CD4-positive, alpha-beta T cell treated with Interleukin-6 for 4 hours (primary cell): ENCODE measurements at places on chromosomes 13 and 19.
A peak's percentile ranks its signal among the peaks of the same experiment; 100 is the strongest.

DNA sequence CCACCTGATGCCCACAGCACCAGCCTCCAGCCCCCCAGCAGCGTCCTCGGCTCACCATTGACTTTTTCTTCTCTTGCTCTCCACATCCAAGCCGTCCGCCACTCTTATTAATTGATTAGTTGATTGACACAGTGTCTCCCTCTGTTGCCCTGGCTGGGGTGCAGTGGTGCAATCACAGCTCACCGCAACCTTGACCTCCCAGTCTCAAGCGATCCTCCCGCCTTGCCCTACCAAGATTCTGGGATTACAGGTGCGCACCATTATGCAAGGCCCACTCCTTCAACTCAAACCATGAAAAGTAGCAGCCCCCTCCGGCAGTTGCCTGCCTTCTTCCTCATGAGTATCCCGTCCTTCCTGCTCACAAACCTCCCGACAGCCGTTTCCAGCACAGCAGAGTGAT, 921 bp upstream of the TEX29 start:
- no peak for DNase-seq

GRCh38 chr19:38801359-38802095, 11.2 kb downstream of the LGALS4 start:
- DNase-seq = no peak

GRCh38 chr19:49497047-49497788, 984 bp downstream of the RPS11 start:
- peak; percentile 82 for DNase-seq

- DNase-seq = no peak
These were observed 10.8 kb upstream of the CCDC97 start for GRCh38 chr19:41299046-41299754.

GRCh38 chr19:49120325-49120683, 960 bp downstream of the PPFIA3 start:
- DNase-seq = no peak

GRCh38 chr13:44426461-44426860, 52.8 kb downstream of the SERP2 start:
- DNase-seq = no peak

DNA sequence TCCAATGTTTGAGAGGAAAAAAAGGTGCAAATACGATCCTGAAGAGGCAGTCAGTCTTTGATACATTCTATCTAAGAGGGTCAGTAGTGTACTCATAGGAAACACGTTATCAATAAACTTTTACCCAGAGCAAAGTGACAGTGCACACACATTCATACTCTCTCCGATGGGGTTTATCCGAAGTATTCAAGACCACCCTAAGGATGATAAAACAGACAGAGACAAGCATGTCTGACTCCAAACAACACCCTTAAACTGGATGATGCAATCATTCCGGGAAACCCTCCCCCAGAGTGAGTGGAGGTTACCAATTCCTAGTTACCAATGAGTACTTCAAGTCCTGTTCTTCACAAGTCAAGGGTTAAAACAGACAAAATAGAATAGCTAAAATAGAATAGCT, 79.1 kb downstream of the DNAJC3 start:
- DNase-seq = no peak

DNA sequence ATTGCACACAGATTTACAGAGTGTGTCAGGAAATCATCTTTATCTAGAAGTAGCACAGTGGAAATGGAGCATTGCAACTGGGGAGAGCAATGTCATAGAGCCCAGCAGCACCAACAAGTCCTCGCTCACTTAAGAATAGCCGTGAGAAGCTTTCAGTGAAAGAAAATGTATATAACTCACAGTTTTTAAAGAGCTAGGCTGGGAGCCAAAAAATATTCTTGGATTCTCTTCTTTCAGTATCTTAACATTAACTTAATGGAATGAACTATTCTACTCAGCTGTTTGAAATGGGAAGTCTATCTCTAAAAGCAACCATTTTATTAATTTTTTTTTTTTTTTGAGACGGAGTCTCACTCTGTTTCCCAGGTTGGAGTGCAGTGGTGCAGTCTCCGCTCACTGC, 329.6 kb downstream of the COG6 start:
- no peak for DNase-seq

DNA sequence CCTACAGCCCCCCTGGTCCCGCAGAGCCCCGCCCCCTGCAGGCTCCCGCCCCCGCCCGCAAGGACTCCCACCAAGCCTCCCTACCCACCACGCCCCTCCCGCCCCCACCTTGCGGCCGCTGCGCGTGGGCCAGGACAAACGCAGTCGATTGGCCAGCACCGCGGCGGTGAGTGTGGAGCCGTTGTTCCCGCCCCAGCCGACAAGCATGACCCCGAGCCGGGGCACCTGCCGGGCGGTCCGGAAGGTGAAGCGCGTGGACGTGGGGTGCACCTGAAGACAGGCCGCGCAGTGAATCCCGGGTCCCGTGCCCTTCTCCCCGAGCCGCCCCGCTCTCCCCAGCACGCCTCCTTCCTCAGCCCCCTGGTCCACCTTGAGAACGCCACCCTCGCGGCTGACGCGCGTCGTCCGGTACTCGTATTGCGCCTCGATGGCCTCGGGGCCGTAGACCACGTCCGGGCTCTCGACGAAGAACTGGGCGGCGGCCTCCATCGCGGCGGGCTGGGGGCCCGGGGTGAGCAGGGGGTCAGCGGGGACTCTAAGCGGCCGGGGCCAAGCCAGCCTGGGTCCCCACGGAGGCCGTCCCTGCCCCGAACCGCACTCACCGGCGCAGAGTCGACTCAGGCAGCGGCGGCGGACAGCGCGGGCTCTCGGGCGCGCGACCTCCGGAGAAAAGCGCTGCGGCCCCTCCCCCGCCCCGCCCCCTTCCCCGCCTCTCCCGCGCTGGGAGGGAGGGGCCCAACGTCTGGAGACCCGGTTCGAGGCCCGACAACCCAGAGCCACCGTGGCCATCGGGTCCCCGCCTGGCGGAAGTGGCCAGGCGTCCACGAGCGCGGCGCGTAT, at the start of gene ISYNA1:
ISYNA1 (minus strand) TSS at position 643 of the 840 bp plus-strand sequence; CDS start at position 489, 154 bp downstream.
- DNase-seq = peak; percentile 72

DNA sequence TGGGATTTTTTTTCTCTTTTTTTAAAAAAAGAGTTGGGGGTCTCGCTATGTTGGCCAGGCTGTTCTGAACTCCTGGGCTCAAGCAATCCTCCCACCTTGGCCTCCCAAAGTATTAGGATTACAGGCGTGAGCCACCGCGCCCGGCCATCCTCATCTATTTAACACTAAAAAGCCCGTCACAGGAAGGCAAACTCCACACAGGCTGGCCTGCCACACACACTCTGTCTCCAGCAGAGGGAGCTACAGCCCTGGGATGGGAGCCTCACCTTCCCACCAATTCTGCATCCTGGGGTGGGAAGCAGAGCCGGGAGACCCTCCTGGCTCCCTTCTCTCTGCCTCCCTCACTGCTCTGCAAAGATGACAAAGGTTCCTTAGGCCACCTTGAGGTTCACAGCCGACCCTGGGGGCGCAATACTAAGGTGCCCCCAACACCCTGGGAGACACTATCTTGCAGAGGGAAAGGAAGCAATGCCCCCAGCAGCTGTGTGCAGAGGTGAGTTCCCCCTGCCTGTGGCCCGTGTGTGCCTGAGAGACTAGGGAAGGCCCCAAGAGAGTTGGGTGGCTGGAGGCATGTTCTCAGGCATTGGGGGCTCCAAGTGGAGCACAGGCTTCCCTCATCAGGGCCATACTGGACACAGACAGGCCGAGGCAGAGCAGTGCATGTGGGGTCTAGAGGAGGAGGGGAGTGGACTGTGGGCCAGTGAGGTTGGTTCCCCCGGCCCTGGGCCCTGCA, 27.4 kb upstream of the TIMM44 start:
- DNase-seq = peak; percentile 25

- DNase-seq = no peak
These were observed 369.9 kb upstream of the SLC10A2 start for GRCh38 chr13:103436057-103436654.

DNA sequence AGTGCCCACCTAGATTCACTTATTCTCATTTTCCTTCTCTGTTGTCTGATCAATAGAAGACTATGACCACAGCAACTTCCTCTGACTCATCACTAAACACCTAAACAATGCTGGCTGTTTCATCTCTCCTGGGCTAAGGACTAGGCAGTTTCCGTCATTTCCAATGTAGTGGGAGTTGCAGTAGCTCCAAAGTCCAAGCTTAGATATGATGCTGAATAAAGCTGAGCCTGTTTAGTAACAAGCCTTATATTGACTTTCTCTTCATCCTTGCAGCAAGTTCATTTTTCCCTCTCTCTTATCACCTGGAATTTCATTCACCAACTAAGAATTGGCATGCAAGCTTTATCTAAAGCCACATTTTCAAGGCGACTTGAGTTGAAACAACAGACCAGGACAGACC, 53.5 kb upstream of the PCDH9 start:
- no peak for DNase-seq

DNA sequence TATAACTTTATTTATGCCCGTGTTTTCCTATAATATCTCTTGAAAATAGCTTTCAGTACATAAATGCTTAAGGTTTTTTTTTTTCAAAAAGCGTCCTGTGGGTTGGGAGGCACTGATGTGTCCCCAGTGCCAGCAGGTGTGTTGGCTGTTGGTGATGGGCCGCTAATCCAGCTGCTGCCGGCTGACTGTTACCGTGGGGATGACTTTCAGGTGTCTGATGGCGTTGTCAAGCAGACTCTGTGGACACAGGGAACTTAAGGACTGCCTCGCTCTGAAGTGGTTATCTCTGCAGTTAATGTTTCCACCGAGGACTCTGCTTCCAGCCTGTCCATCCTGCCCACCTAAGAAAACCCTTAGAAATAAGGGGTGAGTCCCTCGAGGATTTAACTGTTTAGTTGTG, 94.5 kb downstream of the ANKRD10 start:
- no peak for DNase-seq

- DNase-seq = no peak
These were observed 134.7 kb downstream of the FGF14 start for GRCh38 chr13:102267191-102267590.

DNA sequence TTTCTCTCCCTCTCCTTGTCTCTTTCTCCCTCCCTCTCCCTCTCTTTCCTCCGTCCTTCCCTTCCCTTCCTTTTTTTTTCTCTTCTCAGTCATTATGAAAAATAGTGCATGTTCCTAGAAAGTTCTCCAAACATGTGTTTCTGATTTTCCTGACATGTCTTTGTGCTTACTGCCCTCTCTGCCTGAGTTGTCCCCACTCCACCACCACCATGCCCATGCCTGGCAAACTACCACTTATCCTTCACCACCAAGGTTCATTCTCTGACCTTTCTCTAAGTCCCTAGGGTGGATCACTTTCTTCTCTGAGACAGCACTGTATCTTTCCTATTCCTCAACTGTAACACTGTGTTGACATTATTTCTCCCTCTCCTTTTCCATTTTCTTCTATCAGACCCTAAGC, 98.2 kb downstream of the LACC1 start:
- DNase-seq = no peak

GRCh38 chr19:15448778-15449619, 757 bp downstream of the WIZ start:
- peak; percentile 18 for DNase-seq

- no peak for DNase-seq
These were observed 90.3 kb downstream of the KDM4B start for GRCh38 chr19:5059213-5059574.

DNA sequence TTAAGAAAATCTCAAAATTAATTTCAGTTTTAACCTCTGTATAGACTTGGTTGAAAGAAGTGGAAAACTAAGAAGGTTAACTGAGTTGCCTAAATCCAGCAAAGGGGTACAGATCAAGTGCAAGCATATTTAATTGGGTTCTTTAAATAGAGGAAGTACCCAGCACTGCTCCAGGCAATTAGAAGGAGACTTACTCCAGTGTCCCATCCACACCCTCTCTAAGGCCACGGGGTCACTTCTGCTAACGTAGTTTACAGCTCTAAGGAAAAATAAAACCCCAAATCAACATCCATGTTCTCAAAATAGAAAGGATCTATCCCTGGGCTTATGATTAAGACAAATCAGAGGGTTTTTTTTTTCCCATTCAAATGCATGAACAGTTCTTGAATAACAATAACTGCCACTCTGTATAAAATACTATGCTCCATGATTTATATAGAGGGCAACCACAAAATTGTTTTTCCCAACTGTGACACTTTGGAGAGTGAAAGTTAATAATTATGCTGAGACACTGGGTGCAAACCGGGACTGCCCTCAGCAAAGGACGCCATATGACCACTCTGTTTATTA, 4.6 kb downstream of the FRY start:
- no peak for DNase-seq

GRCh38 chr19:48364598-48365348, 606 bp downstream of the SYNGR4 start:
- no peak for DNase-seq

DNA sequence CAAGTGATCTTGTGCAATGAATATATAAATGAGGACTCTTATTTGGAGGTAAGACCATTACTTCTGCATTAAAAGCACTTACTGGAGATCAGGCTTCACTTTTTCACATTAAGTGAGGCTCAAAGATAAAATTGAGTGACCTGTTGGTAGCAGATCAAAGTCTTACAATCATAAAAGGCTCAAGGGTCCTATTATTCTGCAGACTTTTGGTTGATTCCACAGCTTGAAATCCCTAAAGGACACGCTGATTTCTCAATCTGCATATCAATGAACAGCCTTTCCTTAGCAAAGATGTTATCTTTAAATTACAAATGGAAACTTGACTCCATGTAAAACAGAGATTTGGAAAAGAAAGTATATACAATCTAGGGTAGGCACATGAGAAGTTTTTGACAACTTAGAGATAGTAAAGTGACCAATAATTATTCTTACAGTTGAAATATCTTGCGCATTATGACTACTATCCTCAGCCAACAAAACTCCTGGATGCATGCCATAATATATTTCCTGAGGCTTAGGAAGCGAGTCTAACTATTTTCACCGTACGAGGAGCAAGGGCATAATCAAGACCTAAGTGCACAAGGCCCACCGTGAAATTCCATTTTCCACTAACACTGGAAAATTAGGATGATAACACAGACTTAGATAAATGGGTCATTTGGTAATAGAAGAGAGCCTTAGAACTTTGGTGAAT, 640.7 kb downstream of the LIG4 start:
- no peak for DNase-seq

GRCh38 chr19:6378041-6378440, 2.3 kb upstream of the PSPN start:
- no peak for DNase-seq

- DNase-seq = peak; percentile 82
These were observed 6.9 kb downstream of the IL4I1 start for GRCh38 chr19:49889687-49890348.

DNA sequence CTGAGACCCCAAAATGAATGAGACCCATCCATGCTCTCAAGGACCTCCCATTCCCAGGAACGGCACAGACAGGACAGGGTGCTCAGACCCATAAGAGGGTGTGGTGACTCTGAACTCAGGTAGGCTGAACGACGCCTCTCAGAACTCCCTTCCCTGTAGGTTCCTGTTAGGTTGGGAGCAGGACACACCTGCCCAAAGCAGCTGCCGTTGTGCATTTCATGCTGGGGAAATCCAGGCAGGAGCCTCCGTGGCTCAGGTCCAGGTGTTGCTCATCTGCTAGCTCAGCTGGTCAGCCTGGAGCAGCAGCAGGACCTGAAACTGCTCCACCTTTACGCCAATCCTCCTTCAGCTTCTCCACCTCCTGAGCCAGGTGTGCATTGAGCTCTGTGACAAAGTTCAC, 19.1 kb upstream of the TEX101 start:
- no peak for DNase-seq

GRCh38 chr13:99075268-99076191, 97.7 kb upstream of the DOCK9 start:
- peak; percentile 46 for DNase-seq

GRCh38 chr19:11507370-11508078, 1.9 kb upstream of the ZNF653 start:
- DNase-seq = no peak

- DNase-seq = peak; percentile 44
These were observed 150.1 kb downstream of the SHISA2 start for GRCh38 chr13:25901460-25902376.

GRCh38 chr13:29496241-29496712, 99.2 kb downstream of the SLC7A1 start:
- DNase-seq = no peak
